WTC11 (cell line): ENCODE measurements at places on chromosomes 3 and 15. TPM values are rescaled to one million over a fixed set of nuclear protein-coding genes. Genes with fewer than 3 reads are reported as not detected.

ARPP21 gene
- total RNA-seq, result not detected in 3 replicates

- H3K27me3 ChIP-seq, result no peaks in the 10 kb centered on the region
- no peak overlapping the region for H3K27ac ChIP-seq
- H3K4me1 ChIP-seq, result peaks cover 4% of the 10 kb centered on the region
- H3K4me3 ChIP-seq, result no peak overlapping the region
Observed at GRCh38 chr15:83838763-83839162, 184.8 kb downstream of the ADAMTSL3 start.

SERINC4 gene
- total RNA-seq, result 0.09 to 0.16 TPM in 2 of 3 replicates, not detected in the other

EXD1 gene
- total RNA-seq, result 0.26 to 0.44 TPM (median 0.37 TPM) in 3 replicates

DNA sequence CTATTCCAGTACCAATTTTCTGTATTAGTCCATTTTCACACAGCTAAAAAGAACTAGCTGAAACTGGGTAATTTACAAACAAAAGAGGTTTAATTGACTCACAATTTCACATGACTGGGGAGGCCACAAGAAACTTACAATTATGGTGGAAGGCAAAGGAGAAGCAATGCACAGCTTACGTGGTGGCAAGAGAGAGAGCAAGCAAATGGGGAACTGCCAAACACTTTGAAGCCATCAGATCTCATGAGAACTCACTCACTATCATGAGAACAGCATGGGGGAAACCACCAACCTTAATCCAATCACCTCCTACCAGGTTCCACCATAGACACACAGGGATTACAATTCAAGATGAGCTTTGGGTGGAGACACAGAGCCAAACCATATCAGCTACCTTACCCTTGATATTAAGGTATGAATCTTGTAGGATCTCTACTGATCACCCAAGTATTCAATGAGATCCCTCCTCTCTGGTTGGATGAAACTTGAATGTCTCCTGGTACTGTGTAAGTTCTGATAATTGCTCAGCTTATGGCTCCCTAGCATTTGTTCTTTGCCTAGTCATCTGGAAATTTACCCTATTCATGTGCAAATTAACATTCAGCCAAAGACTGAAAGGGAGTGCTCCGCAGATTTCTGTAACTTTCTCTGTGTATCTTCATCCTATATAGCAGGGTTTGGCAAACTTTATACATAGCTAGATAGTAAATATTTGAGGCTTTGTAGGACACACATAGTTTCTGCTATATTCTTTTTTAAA is 38.9 kb downstream of the MYL3 start:
- peaks cover 14% of the 10 kb centered on the region for H3K27me3 ChIP-seq
- H3K27ac ChIP-seq, result no peak overlapping the region
- H3K4me1 ChIP-seq, result peaks cover 12% of the 10 kb centered on the region
- H3K4me3 ChIP-seq, result no peak overlapping the region

PCOLCE2 gene
- total RNA-seq, result 13.5 to 13.7 TPM (median 13.7 TPM) in 3 replicates

DNA sequence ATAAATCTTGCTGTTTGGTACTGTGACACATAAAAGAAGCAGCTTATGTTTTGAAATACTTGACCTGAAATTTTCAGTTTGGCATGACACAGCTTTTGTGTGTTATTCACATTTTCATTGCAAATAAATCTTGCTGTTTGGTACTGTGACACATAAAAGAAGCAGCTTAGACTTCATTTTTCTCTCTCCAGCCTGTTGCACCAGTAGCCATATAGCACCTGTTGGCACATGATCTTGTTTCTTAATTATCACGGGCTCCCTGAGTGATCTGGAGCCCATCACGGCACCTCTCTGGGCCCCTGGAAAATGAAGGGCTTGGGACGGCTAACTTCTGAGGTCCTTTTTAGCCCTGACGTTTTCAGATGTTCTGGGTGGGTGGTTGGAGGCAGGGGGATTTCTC is 77.4 kb upstream of the SLCO3A1 start:
- peaks cover 4% of the 10 kb centered on the region for H3K4me1 ChIP-seq
- no peaks in the 10 kb centered on the region for H3K36me3 ChIP-seq
- no peak overlapping the region for H3K4me3 ChIP-seq
- DNase-seq, result no peak
- H3K27ac ChIP-seq, result no peak overlapping the region

SPTSSB gene
- 14.1 to 17.8 TPM (median 15.7 TPM) in 3 replicates for total RNA-seq

DNA sequence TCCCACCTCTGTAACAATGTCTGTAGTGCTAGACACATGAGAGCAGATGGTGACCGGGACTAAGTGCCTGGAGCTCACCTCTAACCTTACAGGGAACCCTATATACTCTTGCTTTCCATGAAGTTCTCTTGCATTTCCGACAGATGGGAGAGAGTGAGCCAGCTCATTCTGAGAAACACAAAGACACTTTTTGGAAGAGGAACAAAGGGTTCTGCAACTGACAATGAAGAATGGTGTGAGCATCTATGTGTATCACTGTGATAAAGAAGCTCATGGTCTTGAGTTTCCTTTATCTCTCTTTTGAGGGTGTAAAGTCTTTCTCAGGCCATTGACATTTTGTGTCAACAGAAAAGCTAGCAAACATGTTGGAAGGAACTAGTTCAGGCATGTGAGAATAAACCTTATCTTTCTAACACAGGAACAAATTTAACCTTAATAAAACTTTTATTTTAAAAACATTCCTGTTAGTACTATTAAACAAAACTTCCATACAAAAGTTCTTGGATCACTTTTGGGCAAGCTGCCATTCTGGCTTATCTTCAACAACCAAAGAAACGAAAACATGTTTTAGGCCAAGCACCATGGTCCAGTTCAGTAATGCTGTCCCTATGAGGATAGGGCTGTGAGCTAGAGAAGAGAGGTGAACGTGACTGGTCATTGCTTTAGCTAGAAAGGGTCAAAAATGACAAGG is 142.7 kb downstream of the THRB start:
- no peaks in the 10 kb centered on the region for H3K36me3 ChIP-seq
- H3K4me1 ChIP-seq, result peaks cover 9% of the 10 kb centered on the region
- DNase-seq, result no peak
- no peaks in the 10 kb centered on the region for H3K27me3 ChIP-seq

- no peaks in the 10 kb centered on the region for H3K36me3 ChIP-seq
- peaks cover 6% of the 10 kb centered on the region for H3K4me1 ChIP-seq
- no peak overlapping the region for H3K27ac ChIP-seq
- no peak overlapping the region for H3K4me3 ChIP-seq
- DNase-seq, result no peak
Observed at GRCh38 chr15:68371160-68371559, 60.8 kb downstream of the ITGA11 start.

PROS1 gene
- total RNA-seq, result 0.99 to 1.7 TPM (median 1.7 TPM) in 3 replicates

IL16 gene
- 0.41 to 0.61 TPM (median 0.46 TPM) in 3 replicates for total RNA-seq

DNA sequence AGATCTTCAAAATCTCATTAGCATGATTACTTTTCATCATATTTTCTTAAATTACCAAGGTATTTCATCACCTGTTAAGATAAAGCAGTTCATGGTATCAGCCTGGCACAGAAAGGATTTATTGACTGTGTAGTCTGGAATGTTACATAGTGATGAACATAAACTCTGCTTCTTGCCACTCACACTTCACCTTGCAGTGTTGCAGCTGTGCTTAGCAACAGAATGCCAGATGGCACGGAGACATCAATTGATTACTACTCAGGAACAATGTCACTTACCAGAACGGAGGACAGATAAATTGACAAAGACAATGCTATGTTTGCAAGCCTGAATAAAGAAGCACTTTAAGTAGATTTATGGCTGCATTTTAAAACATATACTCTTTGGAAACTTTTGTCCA is 15.0 kb upstream of the BCHE start:
- H3K27me3 ChIP-seq, result no peaks in the 10 kb centered on the region
- H3K36me3 ChIP-seq, result no peaks in the 10 kb centered on the region
- no peak for DNase-seq
- 0 out of 2 replicates have a peak, but pooled peaks cover 3% of the 10 kb centered on the region for H3K4me1 ChIP-seq

DNA sequence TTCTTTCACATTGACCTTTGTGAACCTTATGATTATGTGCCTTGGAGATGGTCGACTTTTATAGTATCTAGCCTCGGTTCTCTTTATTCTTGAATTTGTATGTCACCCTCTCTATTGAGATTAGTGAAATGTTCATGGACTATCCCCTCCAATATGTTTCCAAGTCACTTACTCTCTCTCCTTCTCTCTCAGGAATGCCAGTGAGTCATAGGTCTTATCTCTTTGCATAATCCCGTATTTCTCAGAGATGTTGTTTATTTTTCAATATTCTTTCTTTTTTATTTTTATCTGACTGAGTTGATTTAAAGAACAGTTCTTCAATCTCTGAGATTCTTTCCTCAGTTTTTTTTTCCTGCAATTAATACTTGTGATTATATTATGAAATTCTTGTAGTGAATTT is 411.6 kb upstream of the CADM2 start:
- no peak overlapping the region for H3K4me3 ChIP-seq
- no peak overlapping the region for H3K27ac ChIP-seq
- H3K27me3 ChIP-seq, result no peaks in the 10 kb centered on the region; the same call in 1 of the 2 replicates
- no peak for DNase-seq
- H3K36me3 ChIP-seq, result no peaks in the 10 kb centered on the region

- H3K4me1 ChIP-seq, result peaks cover 44% of the 10 kb centered on the region
- H3K36me3 ChIP-seq, result no peaks in the 10 kb centered on the region
Observed at GRCh38 chr3:55723653-55724406, 236.7 kb upstream of the WNT5A start.

GRCh38 chr3:53109190-53109589 is 21.0 kb downstream of the RFT1 start:
- no peaks in the 10 kb centered on the region; the same call in 1 of the 2 replicates for H3K4me1 ChIP-seq
- DNase-seq, result no peak
- H3K36me3 ChIP-seq, result peaks cover 12% of the 10 kb centered on the region

DNA sequence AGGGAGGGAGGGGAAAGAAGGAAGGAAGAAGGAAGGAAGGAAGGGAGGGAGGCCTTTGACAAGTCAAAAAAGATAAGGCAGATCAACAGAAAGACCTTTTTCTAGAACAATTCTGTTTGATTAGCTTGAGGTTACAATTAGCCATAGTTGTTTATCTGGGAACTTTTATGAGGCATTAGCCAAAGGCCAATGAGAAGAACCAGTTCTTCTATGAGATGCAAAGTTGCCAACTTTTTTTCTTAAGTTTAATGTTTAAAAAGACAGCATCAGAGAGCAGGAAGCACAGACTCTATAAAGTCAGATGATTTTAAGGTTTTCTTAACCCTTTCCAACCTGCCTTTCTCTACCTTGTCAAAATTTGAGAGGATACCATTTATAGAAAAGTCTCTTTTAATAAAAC is 301.3 kb upstream of the NR2F2 start:
- DNase-seq, result no peak
- no peak overlapping the region for H3K27ac ChIP-seq
- peaks cover 7% of the 10 kb centered on the region for H3K27me3 ChIP-seq
- no peaks in the 10 kb centered on the region for H3K36me3 ChIP-seq
- H3K4me3 ChIP-seq, result no peak overlapping the region

SV2B gene
- 0.64 to 1.4 TPM (median 0.82 TPM) in 3 replicates for total RNA-seq

DNA sequence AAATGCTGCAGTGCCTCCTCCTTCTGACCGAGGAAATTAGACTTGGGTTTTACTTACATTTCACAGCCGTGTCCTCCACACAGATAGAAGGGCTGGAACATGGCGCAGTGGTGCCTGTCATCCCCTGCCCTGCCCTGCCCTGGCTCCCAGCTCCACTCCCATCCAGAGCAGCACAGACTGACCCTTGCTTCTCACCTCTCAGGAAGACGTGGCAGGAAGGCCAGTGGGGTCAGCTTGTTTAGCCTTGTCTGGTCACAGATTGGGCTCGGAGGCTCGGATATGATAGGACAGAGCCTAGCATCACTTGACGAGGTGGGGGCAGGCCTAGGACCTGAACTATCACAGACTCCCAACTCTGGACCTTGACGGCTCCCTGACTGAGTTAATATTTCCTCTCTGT is 88.5 kb downstream of the LINGO1 start:
- no peak overlapping the region; the same call in 1 of the 2 replicates for H3K4me3 ChIP-seq
- H3K27ac ChIP-seq, result no peak overlapping the region
- no peaks in the 10 kb centered on the region for H3K36me3 ChIP-seq
- H3K4me1 ChIP-seq, result peaks cover 49% of the 10 kb centered on the region
- H3K27me3 ChIP-seq, result peaks cover 5% of the 10 kb centered on the region

DNA sequence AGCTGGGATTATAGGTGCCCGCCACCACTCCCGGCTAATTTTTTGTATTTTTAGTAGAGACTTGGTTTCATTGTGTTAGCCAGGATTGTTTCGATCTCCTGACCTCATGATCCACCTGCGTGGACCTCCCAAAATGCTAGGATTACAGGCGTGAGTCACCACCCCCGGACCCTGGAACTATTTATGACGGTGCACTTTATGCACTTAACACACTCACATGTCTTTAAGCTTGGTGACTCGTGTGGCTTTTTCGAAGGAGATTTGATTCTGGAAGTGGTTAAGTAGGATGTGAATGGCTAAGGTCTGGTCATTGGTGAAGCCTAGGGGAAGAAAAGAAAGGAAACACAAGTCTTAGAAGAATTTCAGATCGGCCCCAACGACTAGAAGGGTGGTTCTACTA is 20.3 kb downstream of the BBS4 start:
- no peaks in the 10 kb centered on the region for H3K4me1 ChIP-seq
- H3K36me3 ChIP-seq, result 0 out of 2 replicates have a peak, but pooled peaks cover 3% of the 10 kb centered on the region
- H3K27ac ChIP-seq, result no peak overlapping the region; the same call in 1 of the 2 replicates
- no peaks in the 10 kb centered on the region for H3K27me3 ChIP-seq

DNA sequence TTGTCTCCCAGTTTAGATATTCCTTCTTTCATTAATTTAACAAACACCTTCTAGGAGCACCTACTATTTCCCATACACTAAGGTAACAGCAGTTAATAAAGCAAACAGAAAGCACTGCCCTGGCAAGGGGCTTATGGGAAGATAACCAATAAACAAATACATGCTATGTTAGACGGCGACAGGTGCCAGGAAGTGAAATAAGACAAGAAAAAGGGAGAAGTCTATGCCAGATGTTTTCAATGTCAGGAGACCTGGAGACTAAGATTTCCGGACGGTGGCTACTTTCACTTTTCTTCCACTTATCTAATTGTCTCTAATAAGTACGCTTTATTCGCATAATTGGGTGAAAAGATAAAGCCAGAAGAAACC is 32.5 kb upstream of the ZNF445 start:
- no peak for DNase-seq
- H3K36me3 ChIP-seq, result peaks cover 8% of the 10 kb centered on the region; the same call in 1 of the 2 replicates
- peak overlapping the region; percentile 57; the same call in 1 of the 2 replicates for H3K27ac ChIP-seq
- H3K27me3 ChIP-seq, result peaks cover 3% of the 10 kb centered on the region; the same call in 1 of the 2 replicates
- peaks cover 42% of the 10 kb centered on the region for H3K4me1 ChIP-seq
- peak overlapping the region; percentile 93 for H3K4me3 ChIP-seq

FGF12 gene
- total RNA-seq, result 8.0 to 13.5 TPM (median 11.0 TPM) in 3 replicates

ARIH1 gene
- 198 to 206 TPM (median 201 TPM) in 3 replicates for total RNA-seq

- peak overlapping the region; percentile 99 for H3K27ac ChIP-seq
- peaks cover 5% of the 10 kb centered on the region for H3K27me3 ChIP-seq
- DNase-seq, result peak; percentile 74
- H3K4me1 ChIP-seq, result peaks cover 50% of the 10 kb centered on the region
- peak overlapping the region; percentile 97 for H3K4me3 ChIP-seq
Observed at GRCh38 chr3:188152660-188153436, 1.1 kb upstream of the LPP start.

C3orf80 gene
- 0.41 to 0.66 TPM (median 0.66 TPM) in 3 replicates for total RNA-seq

GRCh38 chr3:70863049-70863448 is 550.6 kb upstream of the MDFIC2 start:
- no peak for DNase-seq
- H3K36me3 ChIP-seq, result peaks cover 32% of the 10 kb centered on the region
- no peak overlapping the region for H3K4me3 ChIP-seq
- H3K27ac ChIP-seq, result no peak overlapping the region
- H3K27me3 ChIP-seq, result no peaks in the 10 kb centered on the region
- peaks cover 23% of the 10 kb centered on the region for H3K4me1 ChIP-seq
